Metanephros (tissue), 2 donors: ENCODE measurements at places on chromosomes 4 and X. TPM values are rescaled to one million over a fixed set of nuclear protein-coding genes. Genes with fewer than 3 reads are reported as not detected.

The NSDHL gene
- 10.8 TPM for total RNA-seq

The SPANXD gene
- total RNA-seq, result not detected

The BOD1L1 gene
- 38.9 TPM for total RNA-seq

The RFC1 gene
- 62.7 TPM for total RNA-seq
